NCI-H2081 (cell line): ENCODE measurements at places on chromosomes 11 and 22.
A peak's percentile ranks its signal among the peaks of the same experiment; 100 is the strongest.

GRCh38 chr11:122108192-122108799 is 7.7 kb downstream of the BLID start:
- DNase-seq: peak; percentile 66

DNA sequence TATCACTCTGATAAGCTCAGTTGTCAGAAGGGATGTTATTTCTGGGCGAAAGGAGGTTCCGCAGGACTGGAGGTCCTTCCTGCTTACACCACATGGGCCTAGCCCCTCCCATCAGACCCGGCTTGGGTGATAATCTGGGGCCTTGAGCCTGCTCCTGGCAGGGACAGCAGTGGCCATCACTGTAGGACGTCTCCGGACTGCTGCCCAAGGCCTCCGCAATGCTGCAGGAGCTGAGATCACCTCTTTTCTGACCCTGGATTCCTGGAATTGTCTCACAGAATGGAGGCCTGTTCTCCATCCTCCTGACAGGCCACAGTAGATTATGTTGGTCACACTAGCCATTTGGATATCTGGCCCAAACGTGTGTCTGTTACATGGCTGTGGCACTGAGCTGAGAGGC is 9.2 kb upstream of the BIK start:
- DNase-seq: no peak

- DNase-seq: no peak
Measured at GRCh38 chr11:20417771-20418170, 30.3 kb downstream of the PRMT3 start.

GRCh38 chr11:129947474-129947873 is 52.1 kb upstream of the NFRKB start:
- no peak for DNase-seq

- DNase-seq: peak; percentile 50
Measured at GRCh38 chr22:18056161-18056666, 21.6 kb upstream of the PEX26 start.

DNA sequence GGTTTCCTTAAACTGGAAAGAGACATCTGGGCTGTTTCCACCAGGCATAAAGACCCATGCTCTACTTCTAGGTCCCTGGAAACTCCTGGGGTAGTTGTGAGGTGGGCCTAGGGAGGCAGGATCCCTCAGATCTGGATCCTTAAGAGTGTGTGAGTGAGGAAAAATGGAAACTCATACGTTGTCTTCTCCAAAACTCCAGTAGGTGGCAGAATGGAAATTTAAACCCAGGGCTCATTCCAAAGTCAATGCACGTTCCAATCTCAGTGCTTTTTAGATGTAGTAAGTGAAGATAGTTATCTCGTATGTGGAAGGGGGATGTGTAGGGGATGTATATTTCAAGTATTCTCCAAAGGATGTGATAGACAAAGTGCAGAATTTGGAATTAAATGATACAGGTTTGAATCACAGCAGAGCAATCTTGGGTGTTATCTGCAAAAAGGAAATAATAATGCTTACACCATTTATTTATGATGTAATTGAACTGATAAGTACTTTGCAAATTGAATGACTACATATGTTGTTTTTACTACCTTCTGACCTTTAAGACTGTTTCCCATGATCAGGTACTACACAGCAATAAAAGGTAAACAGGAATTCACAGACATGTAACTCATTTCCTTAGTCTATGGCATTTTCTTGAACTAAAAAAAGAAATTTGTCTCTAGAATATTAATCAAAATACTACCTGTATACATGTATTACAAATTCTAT is 13.1 kb upstream of the MMP1 start:
- peak; percentile 61 for DNase-seq

GRCh38 chr11:78140392-78141077 is 1.1 kb upstream of the ALG8 start:
- DNase-seq: no peak

GRCh38 chr22:37260901-37261336 is 16.9 kb upstream of the RAC2 start:
- DNase-seq: peak; percentile 36

- DNase-seq: no peak
Measured at GRCh38 chr22:29328566-29329500, 13.3 kb upstream of the RASL10A start.

DNA sequence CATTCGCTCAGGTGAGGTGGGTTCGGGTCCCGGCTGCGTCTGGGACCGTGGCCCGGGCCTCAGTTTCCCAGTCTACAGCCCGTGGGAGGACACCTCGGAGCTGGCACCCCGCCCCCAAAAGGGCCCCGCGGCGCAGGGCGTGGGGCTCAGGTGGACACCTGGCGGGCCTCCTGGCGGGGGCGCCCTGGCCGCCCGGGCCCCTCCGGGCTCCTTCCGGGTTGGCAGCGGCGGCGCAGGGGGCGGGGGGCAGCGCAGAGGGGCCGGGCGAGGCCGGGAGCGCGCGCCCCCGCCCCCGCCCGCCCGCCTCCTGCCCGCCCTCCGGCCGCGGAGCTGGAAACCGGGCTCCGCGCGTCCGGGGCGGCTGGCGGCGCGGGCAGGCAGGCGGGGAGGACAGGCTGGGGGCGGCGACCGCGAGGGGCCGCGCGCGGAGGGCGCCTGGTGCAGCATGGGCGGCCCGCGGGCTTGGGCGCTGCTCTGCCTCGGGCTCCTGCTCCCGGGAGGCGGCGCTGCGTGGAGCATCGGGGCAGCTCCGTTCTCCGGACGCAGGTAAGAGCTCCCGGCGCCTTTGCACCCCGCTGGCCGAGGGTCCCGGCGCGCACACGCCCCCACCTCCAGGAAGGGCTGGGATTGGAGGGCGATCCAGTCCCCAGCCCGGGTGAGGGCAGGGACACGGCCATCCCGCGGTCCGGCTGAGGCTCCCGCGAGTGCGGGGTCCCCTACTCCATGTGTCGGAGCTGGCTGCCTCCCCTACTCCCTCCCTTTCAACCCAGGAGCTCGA is at the start of gene EMID1:
EMID1 (plus strand) TSS at position 303 of the 778 bp plus-strand sequence; CDS start at position 446, 143 bp downstream.
- peak; percentile 39 for DNase-seq

DNA sequence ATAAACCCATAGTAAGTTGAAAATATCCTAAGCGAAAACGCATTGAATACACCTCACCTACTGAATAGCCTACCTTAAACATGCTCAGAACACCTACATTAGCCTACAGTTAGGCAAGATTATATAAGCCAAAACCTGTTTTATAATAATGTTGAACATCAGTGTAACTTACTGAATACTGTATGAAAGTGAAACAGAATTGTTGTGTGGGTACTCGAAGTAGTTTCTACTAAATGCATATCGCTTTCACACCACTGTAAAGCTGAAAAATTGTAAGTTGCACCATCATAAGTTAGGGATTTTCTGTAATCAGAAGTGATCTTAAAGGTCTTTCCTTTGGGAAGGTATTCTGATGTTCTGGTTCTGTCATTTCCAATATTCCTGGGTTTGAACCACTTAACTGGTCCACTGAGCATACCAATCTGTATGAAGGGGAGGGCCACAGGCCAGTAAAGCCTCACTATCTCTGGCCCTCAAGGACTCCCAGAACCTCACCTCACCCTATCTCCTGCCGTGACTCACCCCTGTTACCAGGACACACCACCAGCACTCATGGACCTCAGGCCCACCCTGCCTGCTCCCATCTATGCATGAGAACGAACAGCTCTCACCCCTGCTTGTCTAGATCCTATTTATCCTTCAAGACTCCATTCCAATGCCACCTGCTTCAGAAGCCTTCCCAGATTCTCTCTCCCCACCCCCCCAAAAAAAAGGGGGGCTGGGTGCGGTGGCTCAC is 70.0 kb downstream of the NAT10 start:
- DNase-seq: no peak

DNA sequence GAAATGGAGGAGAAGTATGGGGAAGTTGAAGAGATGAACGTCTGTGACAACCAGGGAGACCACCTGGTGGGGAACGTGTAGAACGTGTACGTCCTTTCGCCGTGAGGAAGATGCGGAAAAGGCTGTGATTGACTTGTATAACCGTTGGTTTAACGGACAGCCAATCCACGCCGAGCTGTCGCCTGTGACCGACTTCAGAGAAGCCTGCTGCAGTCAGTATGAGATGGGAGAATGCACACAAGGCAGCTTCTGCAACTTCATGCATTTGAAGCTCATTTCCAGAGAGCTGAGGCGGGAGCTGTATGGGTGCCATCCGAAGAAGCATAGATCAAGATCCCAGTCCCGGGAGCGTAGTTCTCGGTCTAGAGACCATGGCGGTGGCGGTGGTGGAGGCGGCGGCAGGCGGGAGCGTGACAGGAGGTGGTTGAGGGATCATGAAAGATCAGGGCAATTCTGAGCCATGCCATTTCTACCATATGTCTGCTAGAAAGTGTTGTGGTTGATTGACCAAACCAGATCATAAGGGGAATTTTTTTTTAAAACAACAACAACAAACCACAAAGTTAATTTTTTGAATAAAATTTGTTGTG is 36.8 kb upstream of the PHOX2A start:
- no peak for DNase-seq
